Kasumi-1 (cell line): ENCODE measurements at places on chromosomes 13 and 19.

DNA sequence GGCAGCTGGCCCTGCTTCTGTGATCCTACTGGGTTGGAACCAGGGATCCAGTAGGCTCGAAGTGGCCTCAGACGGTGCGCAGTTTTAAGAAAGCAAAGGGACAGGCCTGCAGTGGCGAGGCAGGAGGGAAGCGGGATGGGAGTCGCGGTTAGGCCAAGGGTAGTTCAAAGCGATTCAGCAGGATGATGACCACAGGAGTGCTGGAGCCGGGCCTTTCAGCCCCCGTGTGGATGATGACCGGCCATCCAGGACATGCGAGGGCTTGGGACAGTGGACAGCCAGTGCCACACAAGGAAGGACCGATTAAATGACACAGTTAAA is 854 bp downstream of the RNASEH2B start:
- DNase-seq: peak; percentile 40

DNA sequence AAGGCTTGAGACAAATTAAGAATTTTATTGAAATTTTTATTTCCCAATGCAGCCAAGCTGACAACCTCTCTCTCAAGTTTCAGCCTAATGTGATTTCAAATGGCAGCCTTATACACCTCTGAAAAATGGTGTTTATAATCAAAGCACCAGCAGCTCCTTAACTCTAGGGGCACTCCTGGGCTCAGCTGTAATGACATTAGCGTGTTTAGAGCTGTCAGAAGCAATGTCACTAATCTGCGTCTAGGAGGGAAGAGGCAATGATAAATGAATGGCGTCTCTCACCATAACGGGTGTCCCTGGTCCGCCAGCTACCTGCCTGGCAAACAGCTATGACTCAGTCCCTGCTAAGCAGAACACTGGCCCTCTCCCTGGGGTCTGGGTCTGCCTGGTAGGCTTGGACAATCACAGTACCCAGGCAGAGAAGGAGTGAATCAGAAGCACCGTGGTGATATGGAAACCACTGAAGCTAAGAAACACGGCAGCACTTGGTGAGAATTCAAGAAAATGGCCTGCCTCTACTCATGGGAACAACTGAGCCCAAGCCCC is 131.8 kb upstream of the VSTM2B start:
- no peak for DNase-seq

DNA sequence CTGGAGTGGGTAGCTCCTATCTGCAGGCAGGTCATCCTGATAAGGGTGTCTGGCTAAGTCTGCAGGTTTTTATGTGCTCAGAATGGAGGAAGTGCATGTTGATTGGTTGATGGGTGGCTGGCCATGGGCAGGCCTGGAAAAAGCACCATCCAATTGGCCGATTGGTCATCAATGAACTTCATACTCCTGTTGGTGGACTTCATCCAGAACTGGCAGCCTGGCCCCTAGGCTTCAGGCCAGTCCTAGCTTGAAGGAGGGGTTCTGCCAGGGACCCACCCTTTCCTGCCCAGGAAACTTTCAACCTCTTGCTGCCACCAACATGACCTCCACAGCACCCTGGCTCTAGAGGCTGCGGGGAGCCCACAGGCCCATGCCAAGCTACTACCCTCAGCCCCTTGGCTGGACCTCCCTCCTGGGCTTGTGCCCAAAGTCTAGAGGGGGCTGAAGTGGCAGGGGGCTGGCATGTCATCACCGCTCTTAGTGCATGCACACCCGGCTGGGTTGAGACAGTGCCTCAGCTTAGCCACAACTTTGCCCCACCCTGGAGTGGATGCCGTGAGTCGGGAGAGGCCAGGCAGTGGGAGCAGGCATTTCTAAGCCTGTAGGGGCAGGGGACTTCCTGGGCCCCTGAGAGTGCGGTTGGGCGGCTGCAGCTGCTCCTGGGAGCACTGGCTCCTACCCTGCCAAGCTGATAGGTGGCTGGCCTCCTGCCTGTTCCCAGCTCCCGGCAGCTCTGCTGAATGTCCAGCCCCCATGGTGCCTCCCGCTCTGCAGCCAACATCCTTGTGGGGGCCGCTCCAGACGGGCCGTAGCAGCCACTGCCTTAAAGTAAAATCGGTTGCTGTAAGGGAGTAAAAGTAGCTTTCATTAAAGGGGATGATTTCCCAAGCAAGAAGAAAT is 13.2 kb downstream of the DNAJC15 start:
- DNase-seq: no peak

DNA sequence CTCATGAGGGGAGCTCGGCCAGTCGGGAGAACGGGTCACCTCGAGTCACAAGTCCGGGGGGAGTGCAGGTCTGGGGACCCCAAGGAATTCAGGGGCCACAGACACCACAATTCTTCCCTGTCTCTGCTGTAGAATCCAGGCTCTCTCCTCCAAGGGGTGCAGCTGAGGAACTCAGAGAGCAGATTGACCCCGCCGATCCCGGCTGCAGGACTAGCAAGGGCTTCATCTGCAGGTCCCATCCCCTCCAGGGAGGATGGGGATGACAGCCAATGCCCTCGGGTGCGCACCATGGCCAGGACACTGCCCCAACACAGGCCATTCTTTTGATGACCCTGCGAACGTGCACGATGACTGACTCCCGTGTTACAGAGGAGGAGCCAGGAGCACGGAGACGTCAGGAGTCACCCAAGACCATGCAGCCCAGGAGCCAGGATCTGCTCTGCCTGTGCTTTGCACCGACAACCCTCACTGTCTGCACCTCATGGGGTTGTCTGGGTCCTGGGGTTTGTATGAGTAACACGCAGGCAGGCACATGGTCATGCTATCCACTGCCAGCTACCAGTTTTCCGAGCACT is 48.5 kb upstream of the TUBGCP3 start:
- DNase-seq: no peak

- no peak for DNase-seq
These were observed 259.4 kb downstream of the DACH1 start for GRCh38 chr13:71607575-71607974.

DNA sequence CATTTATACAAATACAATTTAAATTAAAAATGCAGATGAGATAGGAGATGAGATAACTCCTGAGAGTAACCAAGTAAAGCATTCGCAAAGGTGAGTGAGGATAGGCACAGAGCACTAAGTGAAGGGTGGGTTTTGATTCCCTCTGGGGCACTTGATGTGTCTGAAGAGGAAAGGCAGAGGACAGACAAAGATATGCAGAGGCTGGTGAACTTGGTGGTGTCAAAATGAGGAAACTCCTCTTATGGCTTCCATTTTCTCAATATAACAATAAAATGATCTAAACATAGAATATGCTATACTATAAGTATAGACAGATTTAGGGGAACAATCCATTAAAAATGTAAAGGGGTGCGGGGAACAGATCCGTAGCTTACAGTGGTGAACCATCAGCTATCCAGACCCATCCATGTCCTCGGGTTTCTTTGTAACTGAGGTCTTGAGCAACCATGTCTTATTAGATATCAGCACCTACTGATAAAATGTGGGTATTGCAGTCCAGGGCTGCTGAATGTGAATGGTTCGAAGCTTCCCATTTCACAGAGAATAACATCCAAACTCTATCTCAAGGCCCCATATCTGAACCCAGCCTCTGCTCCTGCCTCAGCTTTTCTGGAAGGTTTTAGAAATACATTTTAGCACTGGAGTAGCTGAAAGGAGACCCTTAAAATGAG is 73.9 kb upstream of the SLC10A2 start:
- peak; percentile 46 for DNase-seq

- DNase-seq: no peak
These were observed 22.8 kb downstream of the SUGP2 start for GRCh38 chr19:19010551-19010950.

- peak; percentile 81 for DNase-seq
These were observed 12.4 kb downstream of the SNRNP70 start for GRCh38 chr19:49097453-49098288.

- no peak for DNase-seq
These were observed 36.4 kb downstream of the RNF6 start for GRCh38 chr13:26185720-26186117.

DNA sequence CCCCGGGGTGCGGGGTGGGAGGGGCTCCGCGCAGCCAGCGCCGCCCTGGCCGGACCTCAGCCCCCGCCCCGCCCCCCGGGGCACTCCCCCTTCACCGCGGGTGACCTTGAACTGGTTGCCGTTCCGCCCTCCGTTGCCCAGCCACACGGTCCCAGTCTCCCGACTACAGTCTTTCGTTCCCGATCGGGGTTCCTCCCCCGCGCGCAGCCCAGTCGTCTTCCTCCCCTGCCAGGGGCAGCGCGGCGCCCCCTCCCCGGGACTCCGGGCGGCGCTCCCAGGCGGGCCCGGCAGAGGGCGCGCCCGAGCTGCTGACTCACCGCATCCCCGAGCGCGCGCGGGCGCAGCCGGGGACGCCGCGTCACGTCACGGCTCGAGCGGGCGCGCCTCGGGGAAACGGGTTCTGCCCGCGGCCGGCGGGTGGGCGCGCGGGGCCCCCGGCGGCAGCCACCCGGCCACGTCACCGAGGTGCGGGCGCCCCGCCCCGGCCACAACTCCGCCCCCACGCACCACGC is 459 bp downstream of the MIDN start:
- peak; percentile 69 for DNase-seq

GRCh38 chr19:3361384-3362216 is 4.8 kb upstream of the NFIC start:
- DNase-seq: no peak

GRCh38 chr19:13092606-13093235 is 9.9 kb downstream of the LYL1 start:
- DNase-seq: no peak

- DNase-seq: no peak
These were observed 171.0 kb upstream of the TSC22D1 start for GRCh38 chr13:44747179-44747578.

- peak; percentile 59 for DNase-seq
These were observed 3.7 kb upstream of the HSH2D start for GRCh38 chr19:16139752-16140151.

GRCh38 chr13:93416736-93417355 is 190.2 kb downstream of the GPC6 start:
- no peak for DNase-seq

DNA sequence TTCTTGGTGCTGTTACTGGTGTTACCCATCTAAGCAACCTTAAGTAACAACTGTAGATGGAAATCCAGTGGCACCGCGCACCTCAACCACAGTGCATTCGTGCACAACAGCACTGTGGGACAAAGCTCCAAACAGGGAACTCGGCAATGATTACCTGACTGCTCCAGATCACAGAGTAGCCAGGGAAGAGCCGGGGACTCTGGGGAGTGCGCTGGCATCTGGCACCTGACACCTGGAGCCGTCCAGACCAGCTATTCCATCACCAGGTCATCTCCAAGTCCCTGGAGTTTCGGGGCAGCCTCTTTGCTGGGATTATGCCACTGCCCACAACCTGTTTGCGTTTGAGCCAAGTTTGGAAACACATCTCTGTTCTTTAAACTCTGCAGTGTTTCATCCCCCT is 62.0 kb downstream of the COL4A1 start:
- no peak for DNase-seq

DNA sequence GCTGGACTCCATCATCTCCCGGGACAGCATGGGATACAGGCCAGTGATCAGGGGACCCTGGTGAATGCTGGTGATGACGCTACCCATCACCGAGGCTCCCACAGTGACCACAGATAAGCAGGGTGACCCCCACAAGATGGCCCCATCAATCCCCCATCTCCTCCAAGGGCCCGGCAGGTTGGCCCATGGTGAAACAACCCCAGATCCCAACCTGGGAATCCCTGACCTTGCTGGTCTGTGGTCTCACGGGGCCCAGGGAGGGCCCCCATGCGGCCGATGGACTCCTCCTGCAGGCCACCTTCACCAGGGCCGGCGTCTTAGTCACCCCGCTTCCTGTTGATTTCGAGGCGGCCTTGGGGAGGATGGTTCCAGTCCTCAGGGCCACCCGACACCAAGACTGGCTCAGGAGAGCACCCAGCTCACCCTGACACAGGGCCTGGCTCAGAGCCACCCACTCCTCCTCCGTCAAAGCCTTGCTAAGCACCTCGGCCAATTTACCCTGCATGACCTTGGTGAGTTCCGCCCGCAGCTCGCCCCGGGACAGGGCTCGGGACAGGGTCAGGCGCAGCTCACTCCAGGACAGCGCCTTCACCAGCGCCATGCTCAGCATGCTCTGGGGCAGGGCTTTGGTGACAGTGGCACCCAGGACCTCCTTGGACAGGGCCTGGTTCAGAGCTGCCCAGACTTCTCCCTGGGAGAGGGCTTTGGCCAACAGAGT is 10.0 kb downstream of the IQCN start:
- DNase-seq: no peak

DNA sequence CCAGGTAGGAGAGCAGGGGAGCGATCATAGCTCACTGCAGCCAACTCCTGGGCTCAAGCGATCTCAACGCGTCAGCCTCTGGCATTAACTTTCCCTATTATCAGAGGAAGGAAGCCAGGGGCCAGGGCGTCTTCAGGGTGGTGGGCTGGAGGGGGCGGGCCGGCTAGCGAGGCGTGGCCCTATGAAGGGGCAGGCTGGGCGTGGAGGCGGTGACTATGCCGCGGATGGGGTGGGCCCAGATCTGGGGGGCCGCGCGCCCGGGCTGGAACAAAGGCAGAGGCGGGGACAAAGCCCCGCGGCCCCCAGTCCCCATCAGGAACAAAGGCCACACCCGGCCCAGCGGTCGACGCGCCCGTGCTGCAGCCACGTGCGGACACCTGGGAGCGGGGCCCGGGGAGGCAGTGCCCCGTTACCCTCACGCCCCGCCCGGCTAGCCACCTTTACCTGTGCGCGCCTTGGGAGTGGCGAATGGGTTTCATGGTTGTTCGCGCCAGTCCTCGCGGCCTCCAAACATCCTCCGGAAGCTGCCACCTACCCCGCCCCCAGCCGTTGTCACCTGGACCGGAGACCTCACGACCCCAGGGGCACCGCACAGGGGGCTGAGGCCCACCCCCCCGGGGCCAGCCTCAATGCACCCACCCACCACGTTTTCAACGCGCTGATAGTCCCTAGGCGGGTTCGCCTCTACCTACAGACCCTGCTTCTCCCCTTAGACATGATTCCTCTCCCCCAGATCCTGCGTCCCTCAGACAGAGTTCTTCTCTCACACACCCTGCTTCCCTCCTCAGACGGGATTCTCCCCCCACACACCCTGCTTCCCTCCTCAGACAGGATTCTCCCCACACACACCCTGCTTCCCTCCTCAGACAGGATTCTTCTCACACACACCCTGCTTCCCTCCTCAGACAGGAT is 5.4 kb upstream of the TRIM28 start:
- peak; percentile 77 for DNase-seq
